ENCODE measurements at places on chromosomes 6 and 20. TPM values are rescaled to one million over a fixed set of nuclear protein-coding genes. Genes with fewer than 3 reads are reported as not detected.

- DNase-seq: no peak
Observed at GRCh38 chr6:150651808-150652470, 52.3 kb downstream of the PLEKHG1 start.

GRCh38 chr6:38114976-38115625, 295.6 kb downstream of the ZFAND3 start:
- DNase-seq: no peak

DNA sequence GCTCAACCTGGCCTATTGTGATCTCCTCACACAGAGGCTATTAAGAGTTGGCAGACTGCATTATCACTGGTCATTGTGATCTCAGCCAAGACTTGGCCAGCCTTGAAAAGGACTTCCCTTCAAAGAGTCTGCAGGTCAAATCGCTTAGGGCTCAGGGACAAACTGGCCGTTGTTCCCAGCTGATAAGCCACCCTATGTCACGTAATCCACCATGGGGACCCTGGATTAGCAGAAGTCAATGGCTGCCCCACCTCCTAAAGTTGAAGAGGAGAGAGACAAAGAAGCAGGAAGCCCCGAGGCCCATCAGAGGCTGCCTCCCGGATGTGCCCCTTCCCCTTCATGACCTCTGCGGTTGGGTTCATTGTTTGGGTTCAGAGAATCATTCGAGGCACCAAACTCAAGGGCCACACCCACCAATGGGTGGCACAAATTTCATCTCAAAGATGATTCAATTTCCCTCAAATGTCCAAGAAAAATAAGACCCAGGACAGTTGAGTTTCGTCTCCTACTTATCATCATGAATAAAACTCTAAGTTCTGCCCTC, 56.6 kb downstream of the BPIFB1 start:
- DNase-seq: no peak

DNA sequence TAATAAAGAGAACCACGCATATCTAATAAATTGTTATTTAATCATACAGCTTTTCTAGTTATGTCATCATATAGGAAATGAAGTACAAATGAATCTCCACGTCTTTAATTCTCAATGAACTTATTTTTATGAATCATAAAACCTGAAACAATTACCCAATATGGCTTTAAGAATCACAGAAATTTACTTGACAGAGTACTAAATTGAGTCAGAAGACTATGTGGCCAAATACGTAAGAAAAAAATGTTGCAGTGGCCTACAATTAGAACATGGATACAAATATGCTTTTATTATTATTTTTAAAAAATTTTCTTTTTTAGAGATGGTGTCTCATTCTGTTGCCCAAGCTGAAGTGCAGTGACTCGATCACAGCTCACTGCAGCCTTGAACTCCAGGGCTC, 584.7 kb upstream of the SLC35B3 start:
- no peak for DNase-seq

DNA sequence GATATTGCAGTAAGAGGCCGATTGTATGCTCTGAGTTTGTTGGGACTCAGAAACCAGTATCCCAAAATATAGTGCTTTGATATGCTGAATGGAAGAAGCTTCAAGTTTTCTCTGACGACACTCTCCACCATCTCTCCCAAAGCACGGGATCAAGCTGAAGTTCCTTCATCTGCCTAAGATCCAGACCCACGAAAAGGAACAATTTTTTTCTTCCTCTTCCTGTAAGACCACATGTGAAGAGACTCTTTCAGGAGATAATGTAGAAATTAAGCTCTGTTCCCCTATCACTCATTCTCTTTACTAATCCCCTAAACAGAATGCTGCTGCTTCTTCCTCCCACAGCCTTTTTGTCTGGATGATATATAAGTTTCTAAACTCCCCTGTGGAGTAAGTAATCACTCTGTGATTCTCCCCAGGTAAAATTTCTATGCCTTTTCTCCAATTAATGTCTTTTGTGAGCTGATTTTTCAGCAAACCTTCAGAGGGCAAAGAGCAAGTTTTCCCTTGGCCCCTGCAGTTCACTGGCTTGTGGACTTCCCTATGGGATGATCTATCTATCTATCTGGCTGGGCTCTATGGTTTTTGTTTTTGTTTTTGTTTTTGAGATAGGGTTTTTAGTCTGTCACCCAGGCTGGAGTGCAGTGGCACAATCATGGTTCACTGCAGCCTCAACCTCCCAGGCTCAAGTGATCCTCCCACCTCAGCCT, 13.5 kb upstream of the PNRC1 start:
- DNase-seq: no peak

- DNase-seq: no peak
Observed at GRCh38 chr6:24882835-24883555, 52.8 kb downstream of the RIPOR2 start.

- no peak for DNase-seq
Observed at GRCh38 chr6:129817332-129817731, 43.8 kb downstream of the TMEM244 start.

GRCh38 chr6:114952229-114952628, 609.4 kb upstream of the HS3ST5 start:
- DNase-seq: no peak

GRCh38 chr6:12137480-12137879, 125.4 kb downstream of the HIVEP1 start:
- DNase-seq: peak; percentile 44

- DNase-seq: peak; percentile 31
Observed at GRCh38 chr20:47392015-47392720, 35.7 kb upstream of the ZMYND8 start.

DNA sequence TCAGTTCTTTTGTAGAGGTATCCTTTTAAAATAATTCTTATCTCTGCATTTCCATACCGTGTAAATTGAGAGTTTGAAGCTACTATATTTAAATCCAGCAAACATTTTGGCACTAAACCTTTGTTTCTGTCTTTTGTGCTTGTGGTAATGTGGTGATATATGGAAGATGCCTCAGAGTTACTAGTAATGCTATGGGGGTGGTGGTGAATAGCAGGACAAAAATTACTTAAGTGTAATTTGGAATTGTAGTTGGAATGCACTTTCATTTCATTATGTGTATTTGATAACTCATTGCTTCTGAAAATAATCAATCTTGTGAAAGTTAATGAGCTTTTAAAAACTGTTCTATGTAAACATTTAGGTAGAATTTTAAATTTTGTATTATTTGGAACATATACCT, 404.5 kb downstream of the PHF3 start:
- no peak for DNase-seq

GRCh38 chr6:156826290-156826955, 49.2 kb downstream of the ARID1B start:
- DNase-seq: no peak

- no peak for DNase-seq
Observed at GRCh38 chr20:47727909-47728361, 57.3 kb downstream of the SULF2 start.

- DNase-seq: no peak
Observed at GRCh38 chr6:99960027-99960426, 34.0 kb downstream of the MCHR2 start.

DNA sequence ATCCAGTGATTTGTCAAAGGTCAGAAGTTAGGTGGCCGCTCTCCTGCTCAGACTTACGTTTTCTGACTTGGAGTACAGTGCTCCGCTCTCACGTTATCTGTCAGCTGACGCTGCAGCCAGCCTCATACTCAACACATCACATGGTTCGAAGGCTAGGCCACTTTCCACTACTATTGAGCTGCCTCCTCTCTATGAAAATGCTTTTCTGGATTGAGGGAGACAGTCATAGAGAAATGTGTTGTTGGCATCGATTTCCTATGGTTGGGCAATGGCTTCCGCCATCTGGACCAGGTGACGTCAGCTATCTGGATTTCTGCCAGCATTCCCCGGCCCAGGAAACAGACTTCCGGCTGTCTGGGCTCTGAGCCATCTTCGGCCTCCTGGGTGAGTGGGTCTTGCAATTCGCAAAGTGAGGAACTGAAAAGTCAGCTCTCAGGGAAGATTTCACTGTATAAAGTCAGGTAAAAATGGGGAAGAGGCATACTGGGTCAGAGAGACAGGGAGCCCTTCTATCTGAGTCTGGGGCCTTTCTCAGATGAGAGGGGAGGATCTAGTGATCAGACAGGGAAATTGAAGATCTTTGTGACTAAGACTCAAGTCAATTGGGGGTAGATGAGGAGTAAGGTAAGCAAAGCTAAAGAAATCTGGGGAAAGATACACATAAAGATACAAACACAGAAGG, 37.5 kb upstream of the IER3 start:
- DNase-seq: peak; percentile 97

DNA sequence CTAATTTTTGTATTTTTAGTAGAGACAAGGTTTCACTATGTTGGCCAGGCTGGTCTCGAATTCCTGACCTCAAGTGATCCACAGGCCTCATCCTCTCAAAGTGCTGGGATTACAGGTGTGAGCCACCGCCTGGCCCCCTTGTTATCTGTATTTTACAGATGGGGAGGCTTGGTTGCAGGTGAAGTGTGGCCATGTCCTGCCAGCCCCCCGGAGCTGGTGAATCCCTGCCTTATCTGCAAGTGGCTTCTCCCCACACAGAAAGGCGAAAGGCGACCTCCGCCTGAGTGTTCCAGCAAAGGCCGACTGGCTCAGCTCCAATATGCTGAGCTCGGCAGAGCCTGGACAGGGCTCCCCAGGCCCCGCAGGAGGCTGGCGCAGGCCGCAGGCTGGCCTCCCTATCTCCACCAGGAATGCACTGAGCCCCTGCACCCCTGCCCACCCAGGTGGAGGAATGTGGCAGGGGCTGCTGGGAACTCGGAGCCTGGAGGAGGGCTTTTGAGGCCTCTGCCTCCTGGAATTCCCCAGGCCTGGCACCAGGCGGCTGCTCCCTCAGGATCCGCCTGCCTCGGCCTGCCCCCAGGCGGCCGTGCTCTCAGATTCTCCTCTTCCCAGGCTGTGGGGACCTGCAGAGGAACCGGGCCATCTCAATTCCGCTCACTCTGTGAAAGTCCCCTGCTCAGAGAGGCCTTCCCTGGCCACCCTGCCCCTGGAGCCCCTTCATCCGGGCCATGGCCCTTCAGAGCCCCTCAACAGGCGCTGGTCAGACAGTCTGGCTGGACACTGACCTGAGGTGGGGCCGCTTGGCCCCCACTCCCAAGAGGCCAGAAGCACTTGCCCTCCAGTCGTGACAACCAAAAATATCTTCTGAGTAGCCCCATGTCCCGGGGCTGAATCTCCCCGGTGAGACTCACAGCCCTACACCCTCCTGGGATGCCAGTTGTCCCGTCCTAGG, 9.3 kb upstream of the LAMA5 start:
- peak; percentile 66 for DNase-seq

DNA sequence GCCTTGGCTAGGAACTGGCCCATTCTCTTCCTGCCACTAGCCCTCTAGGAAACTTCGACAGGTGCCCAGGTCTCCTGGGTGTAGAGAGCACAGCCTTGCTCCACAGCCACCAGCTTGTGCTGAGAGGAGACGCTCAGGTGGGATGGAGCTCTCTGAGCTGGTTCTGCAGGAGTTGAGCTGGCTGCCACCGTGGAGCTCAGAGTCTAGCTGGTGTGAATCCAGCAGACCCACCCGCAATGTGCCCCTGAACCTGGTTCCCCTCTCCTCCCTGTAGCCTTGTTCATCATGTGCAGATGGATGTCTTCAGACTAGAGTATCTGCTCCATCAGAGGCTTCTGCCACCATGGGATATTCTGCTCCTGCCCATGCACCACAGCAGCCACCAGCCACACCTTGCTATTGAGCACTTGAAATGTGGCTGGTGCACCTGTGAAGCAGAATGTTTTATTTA, 222.5 kb downstream of the SYNDIG1 start:
- DNase-seq: peak; percentile 17

DNA sequence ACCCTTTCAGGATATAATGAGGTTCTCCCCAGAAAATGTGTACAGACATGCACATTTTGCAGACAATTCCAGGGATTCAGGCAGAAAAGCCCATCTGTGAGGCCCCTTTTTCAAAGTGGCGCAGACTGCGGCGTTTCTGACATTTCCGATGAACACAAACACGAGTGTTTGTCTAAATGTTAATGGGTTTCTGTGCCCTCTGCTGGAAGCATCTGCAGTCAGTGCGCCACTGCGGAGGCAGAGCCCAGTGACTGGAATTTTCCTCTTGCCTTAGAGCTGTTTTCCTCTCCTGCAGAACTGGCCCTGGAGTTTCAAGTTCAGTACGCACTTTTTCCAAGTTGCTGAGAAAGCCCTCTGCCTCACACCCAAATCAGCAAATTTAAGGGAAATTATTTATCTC, 15.3 kb downstream of the ANKRD60 start:
- peak; percentile 49 for DNase-seq

GRCh38 chr20:49892260-49892659, 23.1 kb downstream of the SPATA2 start:
- no peak for DNase-seq

DNA sequence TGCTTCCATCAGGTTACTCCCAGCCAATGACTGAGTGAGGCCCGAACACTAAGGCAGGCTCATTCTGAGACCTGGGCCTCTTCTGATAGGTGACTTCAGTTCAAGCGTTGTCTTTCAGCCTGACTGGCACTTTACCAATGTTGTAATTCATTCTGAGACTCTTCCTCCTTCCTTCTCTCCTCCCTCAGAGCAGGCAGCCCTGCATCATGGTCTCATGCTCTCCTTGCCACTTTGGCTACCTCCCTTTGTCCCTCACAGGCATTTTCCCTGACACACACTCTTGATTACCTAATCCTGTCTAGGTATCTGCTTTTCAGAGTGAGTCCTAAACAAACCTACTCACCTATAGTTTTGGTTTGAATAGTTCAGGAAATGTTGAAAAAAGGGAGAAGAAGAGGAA, 12.6 kb upstream of the WFDC12 start:
- no peak for DNase-seq

DNA sequence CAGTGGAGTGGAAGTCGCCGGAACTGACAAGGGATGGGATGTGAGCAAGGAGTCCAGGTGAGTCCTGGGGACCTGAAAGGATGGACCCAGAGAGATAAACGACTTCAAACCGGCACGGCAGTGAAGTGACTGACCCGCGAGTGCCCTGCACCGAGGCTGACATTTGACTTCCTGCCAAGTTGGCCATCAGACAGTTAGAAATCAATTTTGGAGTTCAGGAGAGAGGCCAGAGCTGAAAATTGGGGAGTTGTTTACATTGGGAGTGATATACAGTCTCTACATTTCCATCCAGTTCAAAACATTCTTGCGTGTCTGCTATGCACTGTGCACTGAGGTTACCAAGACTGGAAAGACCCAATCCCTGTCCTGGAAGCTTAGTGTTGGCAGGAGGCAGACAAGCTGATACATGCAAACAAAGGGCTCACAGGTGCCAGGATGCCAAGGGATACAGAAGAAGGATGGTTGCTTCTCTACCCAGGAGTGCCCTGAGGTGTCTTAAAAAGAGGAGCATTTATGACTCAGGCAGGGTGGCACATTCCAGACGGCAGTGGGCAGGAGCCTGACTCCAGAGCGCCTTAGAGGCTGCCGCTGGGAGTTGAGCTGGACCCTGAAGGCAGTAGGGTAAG, 186.6 kb downstream of the MTHFD1L start:
- DNase-seq: no peak

- DNase-seq: no peak
Observed at GRCh38 chr20:62413896-62414481, 6.9 kb upstream of the CABLES2 start.

Gene BCAS1
- total RNA-seq: 110 TPM

Gene TNFAIP3
- 7.8 TPM for total RNA-seq

Gene ADGRF4
- total RNA-seq: not detected

Gene CHMP4B
- total RNA-seq: 73.2 TPM

Gene CD83
- not detected for total RNA-seq
